Activated CD4-positive, alpha-beta memory T cell treated with anti-CD3 and anti-CD28 coated beads for 36 hours (primary cell): ENCODE measurements at places on chromosomes 1 and 21. TPM values are rescaled to one million over a fixed set of nuclear protein-coding genes. Genes with fewer than 3 reads are reported as not detected.

FNDC10 gene
- 1.6 TPM for total RNA-seq

GNAT2 gene
- 0.31 TPM for total RNA-seq

KRTAP21-2 gene
- total RNA-seq: not detected

LCE2B gene
- total RNA-seq: not detected

LRRC7 gene
- total RNA-seq: not detected

MFAP2 gene
- not detected for total RNA-seq

OR2L2 gene
- 0.07 TPM for total RNA-seq

B4GALT2 gene
- 26.1 TPM for total RNA-seq

AMY2A gene
- not detected for total RNA-seq

MAP1LC3C gene
- total RNA-seq: not detected

CAMK2N1 gene
- 0.81 TPM for total RNA-seq

- no peaks in the 10 kb centered on the region for H3K27me3 ChIP-seq
- H3K36me3 ChIP-seq: peaks cover 1% of the 10 kb centered on the region
- DNase-seq: peak; percentile 72
- peaks cover 14% of the 10 kb centered on the region for H3K4me1 ChIP-seq
- no peak overlapping the region for H3K4me3 ChIP-seq
- H3K27ac ChIP-seq: peak overlapping the region; percentile 38
Observed at GRCh38 chr1:221961532-221962292, 219.8 kb upstream of the DUSP10 start.

- no peaks in the 10 kb centered on the region for H3K27me3 ChIP-seq
- H3K36me3 ChIP-seq: peaks cover 5% of the 10 kb centered on the region
- DNase-seq: peak; percentile 60
- peak overlapping the region; percentile 85 for H3K4me3 ChIP-seq
- peaks cover 57% of the 10 kb centered on the region for H3K4me1 ChIP-seq
Observed at GRCh38 chr1:51518033-51518585, 957 bp downstream of the EPS15 start.

DNA sequence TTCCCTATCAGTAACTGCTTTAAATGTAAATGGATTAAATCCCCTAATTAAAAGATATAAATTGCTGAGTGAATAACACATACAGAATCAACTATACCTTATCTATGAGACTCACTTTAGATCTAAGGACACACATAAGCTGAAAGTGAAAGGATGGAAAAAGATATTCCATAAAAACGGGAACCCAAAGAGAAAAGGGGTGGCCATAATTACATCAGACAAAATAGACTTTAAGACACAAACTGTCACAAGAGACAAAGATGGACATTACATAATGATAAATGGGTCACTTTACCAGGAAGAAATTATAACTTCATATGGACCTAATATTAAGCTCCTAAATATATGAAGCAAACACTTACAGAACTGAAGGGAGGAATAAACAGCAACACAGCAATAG, 59.2 kb downstream of the SLC25A24 start:
- peaks cover 6% of the 10 kb centered on the region for H3K4me1 ChIP-seq
- no peak overlapping the region for H3K27ac ChIP-seq
- H3K27me3 ChIP-seq: no peaks in the 10 kb centered on the region
- no peak for DNase-seq
- no peak overlapping the region for H3K4me3 ChIP-seq

- no peaks in the 10 kb centered on the region for H3K36me3 ChIP-seq
- H3K27ac ChIP-seq: no peak overlapping the region
- DNase-seq: no peak
- H3K4me1 ChIP-seq: no peaks in the 10 kb centered on the region
- H3K27me3 ChIP-seq: no peaks in the 10 kb centered on the region
Observed at GRCh38 chr1:227390525-227390924, 72.2 kb upstream of the CDC42BPA start.

GRCh38 chr1:97758541-97759057, 162.2 kb downstream of the DPYD start:
- H3K4me3 ChIP-seq: no peak overlapping the region
- no peaks in the 10 kb centered on the region for H3K27me3 ChIP-seq
- H3K36me3 ChIP-seq: peaks cover 19% of the 10 kb centered on the region
- H3K4me1 ChIP-seq: no peaks in the 10 kb centered on the region
- H3K27ac ChIP-seq: no peak overlapping the region
- DNase-seq: no peak

GRCh38 chr1:21673277-21673780, 4.2 kb upstream of the RAP1GAP start:
- no peak for DNase-seq
- peaks cover 2% of the 10 kb centered on the region for H3K27me3 ChIP-seq
- no peak overlapping the region for H3K27ac ChIP-seq

DNA sequence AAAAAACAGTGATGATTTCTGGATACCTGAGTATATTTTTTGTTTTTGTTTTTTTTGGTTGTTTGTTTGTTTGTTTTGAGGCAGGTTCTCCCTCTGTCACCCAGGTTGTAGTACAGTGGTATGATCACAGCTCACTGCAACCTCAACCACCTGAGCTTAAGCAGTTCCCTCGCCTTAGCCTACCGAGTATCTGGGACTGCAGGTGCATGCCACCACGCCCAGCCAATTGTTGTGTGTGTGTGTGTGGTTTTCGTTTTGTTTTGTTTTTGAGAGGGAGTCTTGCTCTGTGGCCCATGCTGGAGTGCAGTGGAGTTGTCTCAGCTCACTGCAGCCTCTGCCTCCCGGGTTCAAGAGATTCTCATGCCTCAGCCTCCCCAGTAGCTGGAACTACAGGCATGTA, 55.3 kb upstream of the RCC1 start:
- H3K27me3 ChIP-seq: no peaks in the 10 kb centered on the region
- DNase-seq: no peak
- no peak overlapping the region for H3K27ac ChIP-seq
- H3K4me3 ChIP-seq: no peak overlapping the region

DNA sequence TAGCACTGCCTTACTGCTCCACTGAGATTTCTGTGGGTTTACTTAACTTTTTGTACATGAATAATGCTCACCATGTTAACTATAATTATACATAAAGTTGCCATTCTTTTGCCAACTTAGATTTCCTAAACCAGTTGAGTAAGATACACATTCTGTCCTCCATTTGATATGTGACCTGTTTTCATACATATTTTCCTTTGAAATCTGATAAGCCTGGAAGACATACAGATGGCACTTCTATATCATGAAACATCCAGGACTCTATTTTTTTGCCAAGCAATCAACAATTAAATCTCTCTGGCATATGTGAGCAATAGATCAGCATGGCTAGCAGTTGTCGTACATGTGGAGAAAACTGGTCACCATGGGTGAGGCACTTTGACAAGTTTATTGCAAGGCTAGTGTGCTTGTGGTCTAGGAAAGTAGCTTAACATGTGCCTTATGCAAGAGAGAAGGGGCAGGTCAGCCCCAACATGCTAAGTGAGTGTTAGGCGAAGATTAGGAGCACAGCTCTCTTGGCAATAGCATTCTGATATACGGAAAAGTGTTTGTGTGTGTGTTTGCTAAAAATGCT, 14.2 kb downstream of the PRRX1 start:
- no peak for DNase-seq
- H3K36me3 ChIP-seq: no peaks in the 10 kb centered on the region
- no peaks in the 10 kb centered on the region for H3K4me1 ChIP-seq

DNA sequence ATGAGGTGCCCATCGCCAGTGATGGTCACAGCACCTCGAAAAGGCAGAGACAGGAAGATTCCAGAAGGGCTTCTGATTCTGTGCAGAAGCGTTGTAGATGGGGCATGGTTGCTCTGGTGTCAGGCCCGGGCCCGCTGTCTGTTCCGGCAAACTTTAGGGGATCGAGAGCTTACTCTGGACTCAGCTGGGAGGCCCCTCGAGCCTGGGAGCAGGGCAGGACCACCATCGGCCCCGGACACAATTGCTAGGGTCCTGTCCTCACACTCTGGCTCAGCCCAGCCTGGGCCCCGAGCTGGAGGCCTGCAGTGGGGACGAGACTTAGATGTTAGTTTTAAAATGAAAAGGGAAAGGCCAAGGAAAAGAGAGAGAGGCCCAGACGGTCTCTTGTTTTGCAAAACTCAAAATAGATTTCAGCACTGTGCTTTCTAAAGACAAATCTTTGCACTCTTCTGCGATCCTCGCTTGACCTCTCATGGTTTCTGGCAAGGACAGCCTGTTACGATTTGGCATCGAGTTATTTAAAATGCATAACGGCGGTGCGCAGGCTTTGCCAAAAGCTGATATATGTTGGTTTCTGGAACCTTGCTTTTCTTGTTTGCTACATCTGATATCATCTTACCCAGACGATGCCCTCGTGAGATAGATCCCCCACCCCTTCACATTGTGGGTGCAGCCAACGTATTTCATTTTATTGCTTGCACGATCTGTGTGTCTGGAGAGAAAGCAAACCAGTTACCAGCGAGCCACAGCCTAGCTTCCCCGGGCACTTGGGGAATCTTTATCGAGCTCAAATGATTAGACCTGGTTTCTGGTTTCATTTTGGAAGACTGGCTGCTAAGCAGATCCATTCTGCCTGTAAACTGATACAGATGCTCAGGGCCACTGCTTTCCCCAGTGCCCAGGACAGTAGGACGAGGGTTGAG, 58.0 kb downstream of the PRDM16 start:
- DNase-seq: no peak
- no peak overlapping the region for H3K4me3 ChIP-seq
- no peaks in the 10 kb centered on the region for H3K4me1 ChIP-seq
- no peaks in the 10 kb centered on the region for H3K27me3 ChIP-seq
- no peaks in the 10 kb centered on the region for H3K36me3 ChIP-seq
- no peak overlapping the region for H3K27ac ChIP-seq

DNA sequence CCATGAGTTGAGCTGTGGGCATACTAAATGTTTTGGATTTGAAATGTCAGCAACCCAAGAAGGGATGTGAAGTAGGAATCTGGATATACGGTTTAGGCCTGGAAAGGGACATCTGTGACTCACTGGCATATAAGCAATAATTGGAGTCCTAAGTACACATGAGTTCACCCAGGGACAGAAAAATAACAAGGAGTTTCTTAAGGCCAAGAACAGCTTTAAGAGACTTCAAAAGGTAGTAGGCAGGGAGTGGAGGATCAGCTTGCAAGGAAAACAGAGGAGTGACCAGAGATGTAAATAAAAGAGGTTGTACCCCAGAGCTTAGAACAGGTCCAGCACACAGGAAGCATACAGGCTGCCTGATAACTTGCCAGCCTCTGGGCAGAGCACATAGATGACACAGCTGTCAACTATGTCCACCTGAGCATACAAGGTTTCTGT, 28.1 kb downstream of the TMEM50B start:
- H3K4me3 ChIP-seq: no peak overlapping the region
- H3K4me1 ChIP-seq: no peaks in the 10 kb centered on the region

GRCh38 chr1:223033658-223034057, 109.4 kb downstream of the TLR5 start:
- no peaks in the 10 kb centered on the region for H3K27me3 ChIP-seq
- H3K36me3 ChIP-seq: no peaks in the 10 kb centered on the region
- no peaks in the 10 kb centered on the region for H3K4me1 ChIP-seq
- DNase-seq: no peak

DNA sequence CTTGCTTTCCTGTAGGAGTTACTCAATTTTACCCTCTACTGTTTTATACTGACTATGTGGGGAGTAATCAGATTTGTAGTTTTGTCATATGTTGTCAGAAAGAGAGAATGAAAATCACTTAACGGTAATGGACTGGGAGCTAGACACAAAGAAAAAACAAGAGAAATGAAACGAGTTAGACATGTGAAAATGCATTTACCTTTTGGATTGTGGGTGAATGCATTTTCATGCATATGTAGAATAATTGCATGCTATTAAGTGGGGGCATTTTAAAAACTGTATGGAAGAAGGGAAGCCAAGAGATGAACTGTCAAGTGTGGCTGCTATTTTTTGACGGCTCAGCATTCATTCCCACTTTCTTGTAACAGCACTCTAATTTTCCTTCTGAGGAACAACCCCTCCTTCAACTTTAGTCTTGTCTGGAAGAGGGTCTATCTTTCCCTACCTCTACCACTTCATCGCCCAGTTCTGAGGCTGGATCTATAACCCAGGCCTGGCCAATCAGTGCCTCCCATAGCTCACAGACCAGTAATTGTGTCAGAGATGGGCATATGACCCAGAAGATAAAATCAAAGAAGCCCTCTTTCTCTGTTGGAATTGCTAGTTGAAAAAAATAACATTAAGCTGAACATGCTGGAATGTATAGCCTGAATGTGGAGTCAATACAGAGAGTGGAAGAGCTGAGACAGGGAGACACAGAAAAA, 5.2 kb upstream of the ZNF697 start:
- H3K4me1 ChIP-seq: peaks cover 3% of the 10 kb centered on the region
- H3K4me3 ChIP-seq: no peak overlapping the region
- no peaks in the 10 kb centered on the region for H3K36me3 ChIP-seq
- no peak overlapping the region for H3K27ac ChIP-seq
- DNase-seq: no peak

GRCh38 chr1:173302890-173303829, 96.0 kb upstream of the TNFSF4 start:
- H3K27me3 ChIP-seq: peaks cover 1% of the 10 kb centered on the region
- no peak for DNase-seq
- H3K4me1 ChIP-seq: peaks cover 14% of the 10 kb centered on the region
- no peak overlapping the region for H3K4me3 ChIP-seq

DNA sequence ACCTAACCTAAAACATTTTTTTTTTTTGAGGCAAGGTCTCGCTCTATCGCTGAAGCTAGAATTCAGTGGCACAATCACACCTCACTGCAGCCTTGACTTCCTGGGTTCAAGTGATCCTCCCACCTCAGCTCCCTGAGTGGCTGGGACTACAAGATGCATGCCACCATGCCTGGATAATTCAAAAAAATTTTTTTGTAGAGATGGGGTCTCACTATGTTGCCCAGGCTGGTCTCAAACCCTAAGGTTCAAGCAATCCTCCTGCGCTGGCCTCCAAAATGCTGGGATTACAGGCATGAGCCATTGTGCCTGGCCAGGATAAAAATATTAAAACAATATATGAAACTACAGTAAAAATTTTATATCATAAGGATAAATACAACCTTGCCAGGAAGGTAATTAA, 4.9 kb downstream of the LIX1L start:
- peaks cover 14% of the 10 kb centered on the region for H3K36me3 ChIP-seq
- no peak overlapping the region for H3K4me3 ChIP-seq
- H3K4me1 ChIP-seq: peaks cover 54% of the 10 kb centered on the region
- H3K27ac ChIP-seq: no peak overlapping the region

DNA sequence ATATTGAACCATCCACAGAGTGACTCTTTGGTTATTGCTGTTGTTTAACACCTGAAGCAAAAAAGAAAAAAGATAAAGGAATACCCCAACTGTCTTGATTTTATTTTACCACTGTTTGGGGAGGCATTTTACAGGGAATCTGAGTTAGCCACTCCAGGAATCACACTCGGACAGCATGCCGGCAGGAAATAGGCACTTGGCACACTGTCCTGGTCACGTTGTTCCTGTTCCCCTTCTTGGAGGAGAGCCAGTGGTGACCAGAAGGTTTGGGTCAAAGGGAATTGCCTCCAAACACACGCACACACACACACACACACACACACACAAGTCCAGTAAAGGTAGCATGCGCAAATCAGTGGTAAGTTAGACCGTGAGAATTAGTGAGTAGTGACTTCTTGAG, 13.8 kb downstream of the RGS4 start:
- DNase-seq: no peak
- no peaks in the 10 kb centered on the region for H3K36me3 ChIP-seq
- no peak overlapping the region for H3K27ac ChIP-seq
- H3K27me3 ChIP-seq: no peaks in the 10 kb centered on the region
